ENCODE measurements at places on chromosomes 3 and 15. TPM values are rescaled to one million over a fixed set of nuclear protein-coding genes. Genes with fewer than 3 reads are reported as not detected.

- no peak for DNase-seq
These were observed 7.0 kb upstream of the NIPA2 start for GRCh38 chr15:22831473-22831872.

DNA sequence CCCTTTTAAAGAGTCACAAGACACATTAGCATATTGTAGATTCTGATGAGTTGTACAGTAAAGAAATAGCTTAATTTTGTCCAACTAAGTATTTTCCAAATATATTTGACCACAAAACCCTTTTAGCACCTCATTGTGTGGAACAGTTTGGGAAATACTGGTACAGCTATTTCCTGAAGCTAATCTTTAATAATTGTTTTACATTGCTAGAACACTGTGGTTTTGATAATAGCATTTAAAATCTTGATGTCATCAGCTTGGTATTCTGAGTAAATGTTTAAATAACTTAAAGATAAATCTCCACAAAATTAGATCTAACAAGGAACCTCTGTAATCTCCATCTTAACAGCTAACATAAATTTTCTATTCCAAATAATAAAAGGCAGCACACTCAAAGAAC is 140.0 kb upstream of the MLF1 start:
- DNase-seq: no peak

DNA sequence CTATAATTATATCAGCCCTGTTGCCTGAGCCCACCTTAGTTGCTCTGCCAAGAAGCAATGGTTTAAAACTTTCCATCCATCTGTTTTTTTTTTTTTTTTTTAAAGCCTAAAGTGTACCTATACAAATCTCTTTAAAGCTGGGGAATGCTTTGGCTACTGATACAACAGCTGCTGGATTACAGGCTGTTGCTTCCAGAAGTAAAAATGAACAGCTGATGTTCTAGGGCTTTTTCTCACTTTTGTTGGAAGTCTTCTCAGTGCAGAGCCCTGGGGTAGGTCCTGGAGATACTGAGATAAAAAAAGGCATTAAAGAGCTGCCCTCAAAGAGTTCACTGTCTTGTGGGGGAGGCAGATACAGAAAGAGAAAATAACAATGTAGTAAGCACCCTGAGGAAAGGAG is 218.1 kb downstream of the NLGN1 start:
- DNase-seq: no peak

DNA sequence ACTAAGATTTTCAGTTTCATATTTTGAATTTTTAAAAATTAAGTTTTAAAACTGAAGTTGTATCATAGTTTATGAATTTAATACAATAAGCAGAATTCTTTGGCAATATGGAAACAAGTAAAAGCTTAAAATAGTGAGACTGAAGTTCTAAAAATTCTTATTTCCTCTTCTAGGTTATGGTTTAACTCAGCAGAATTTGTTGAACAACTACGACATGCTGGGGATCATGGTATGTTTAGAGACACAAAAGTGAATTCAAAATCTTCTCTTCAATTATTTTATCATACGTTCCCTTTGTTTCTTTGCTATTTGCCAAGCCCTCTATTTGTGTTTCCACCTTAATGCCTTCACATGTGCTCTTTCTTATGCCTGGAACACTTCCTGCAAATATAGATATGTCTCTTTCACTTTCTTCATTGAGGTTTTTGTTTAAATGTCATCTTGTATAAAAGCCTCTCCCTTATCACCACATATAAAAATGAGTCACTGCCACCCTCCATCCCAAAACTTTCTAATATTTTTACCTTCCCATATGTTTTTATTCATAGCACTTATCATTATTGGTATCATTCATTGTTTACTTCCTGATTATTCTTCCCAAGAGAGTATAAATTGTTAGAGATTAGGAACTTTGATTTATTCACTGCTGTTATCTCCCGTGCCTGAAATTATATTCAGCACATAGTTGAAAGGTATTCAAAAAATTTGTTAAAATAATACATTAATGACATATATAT is 6.4 kb downstream of the SUCNR1 start:
- DNase-seq: no peak

DNA sequence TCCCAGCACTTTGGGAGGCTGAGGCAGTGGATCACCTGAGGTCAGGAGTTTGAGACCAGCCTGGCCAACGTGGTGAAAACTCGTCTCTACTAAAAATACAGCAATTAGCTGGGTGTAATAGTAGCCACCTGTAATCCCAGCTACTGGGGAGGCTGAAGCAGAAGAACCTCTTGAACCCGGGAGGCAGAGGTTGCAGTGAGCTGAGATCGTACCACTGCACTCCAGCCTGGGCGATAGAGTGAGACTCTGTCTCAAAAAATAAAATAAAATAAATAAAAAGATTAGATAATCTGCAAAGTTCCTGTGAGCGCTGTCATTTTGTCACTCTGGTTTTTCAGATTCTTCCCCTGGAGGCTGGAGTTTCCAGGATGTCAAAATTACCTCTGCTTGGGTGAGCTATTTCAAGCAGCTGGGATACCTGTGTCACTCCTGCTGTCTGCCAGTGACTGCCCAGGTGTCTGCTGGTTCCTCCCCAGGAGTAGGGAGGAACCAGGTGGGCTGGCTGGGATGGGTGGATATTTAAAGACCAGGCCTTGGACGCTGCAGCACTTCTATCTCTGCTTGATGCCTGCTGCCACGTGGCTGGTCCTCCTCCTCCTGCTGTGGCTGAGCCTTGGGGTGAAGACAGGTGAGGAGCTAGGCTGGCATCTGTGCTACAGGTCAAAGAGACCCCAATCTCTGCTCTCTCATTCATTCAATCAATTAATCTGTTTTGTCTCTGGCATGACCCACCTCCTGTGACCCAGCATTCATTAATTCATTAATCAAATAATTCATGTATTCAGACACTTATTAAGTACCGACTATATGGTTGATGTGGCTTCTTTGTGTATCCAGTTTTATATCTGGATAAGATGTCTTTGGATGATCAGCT is 19.5 kb upstream of the MUC20 start:
- DNase-seq: peak; percentile 76

DNA sequence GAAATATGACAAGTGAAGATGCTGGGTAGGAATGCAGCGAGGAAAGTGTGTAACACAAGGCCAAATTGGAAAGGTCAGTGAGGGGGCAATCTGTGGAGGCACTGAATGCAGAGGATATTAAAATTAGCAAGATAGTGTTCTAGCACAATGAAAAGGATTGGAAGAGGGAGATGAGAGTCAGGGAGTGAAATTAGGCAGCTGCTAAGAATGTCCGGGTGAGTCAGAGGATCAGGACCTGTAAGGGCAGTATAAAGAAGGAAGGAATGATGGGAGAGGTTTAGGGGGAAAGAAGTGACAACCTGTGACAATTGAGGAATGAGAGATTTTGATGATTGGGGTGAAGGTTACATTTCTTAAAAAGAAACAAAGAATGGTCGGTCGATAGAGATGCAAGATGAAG is 103.5 kb downstream of the UBE3A start:
- DNase-seq: no peak

- no peak for DNase-seq
These were observed 8.3 kb downstream of the SLC38A3 start for GRCh38 chr3:50213373-50213772.

PGBD4 gene
- total RNA-seq: 1.5 TPM

UBE3A gene
- total RNA-seq: 121 TPM

MESP1 gene
- 0.86 TPM for total RNA-seq
